ENCODE measurements at places on chromosomes 2 and 18. TPM values are rescaled to one million over a fixed set of nuclear protein-coding genes. Genes with fewer than 3 reads are reported as not detected.

Gene CCNT2
- total RNA-seq, result 40.2 TPM

Gene TCF23
- total RNA-seq, result 0.07 TPM

Gene DNAH7
- total RNA-seq, result 0.05 TPM

Gene CFAP65
- total RNA-seq, result not detected

GRCh38 chr18:41761333-41762018, 193.6 kb upstream of the PIK3C3 start:
- no peak for DNase-seq

Gene POTEJ
- total RNA-seq, result not detected

- DNase-seq, result no peak
These were observed 244.9 kb downstream of the HDAC4 start for GRCh38 chr2:239155806-239156480.

DNA sequence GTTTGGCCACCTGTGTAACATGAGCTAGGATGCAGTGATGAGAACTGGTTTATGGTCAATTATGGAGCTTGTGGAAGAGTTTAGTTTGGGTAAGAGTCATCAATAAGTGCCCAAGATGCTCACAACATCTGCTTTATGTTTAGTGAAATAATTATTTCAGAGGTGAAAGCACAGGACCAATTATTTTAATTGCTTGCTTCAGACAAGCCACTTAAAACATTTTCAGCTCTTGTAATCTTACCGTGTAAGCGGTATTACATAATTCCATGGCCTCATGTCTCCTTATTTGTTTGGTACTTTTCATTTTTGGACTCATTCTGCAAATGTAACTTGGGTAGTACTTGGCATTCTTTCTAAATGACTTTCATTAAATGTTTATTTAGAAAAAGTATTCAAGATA, 5.4 kb downstream of the B3GNT2 start:
- DNase-seq, result no peak

Gene PSMA8
- 0.73 TPM for total RNA-seq

Gene TRMT61B
- total RNA-seq, result 12.2 TPM

DNA sequence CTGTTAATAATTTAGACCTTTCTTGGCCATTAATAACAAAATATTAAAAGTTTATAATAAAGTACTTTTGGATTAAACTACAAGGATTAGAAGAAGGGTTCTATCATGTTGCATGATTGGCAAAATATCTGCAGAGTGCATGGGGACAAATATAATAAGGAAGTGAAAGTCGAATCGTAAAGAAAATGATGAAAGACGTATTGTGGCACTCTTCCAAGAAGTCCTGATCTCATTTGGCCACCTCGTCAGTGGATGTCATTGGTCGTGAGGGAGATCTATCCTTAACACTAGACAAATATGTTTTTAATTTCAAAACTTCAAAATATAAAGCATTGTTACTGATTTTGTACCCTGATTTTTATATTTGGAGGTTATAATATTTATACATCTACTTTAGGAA, 197.7 kb upstream of the STON1 start:
- DNase-seq, result no peak

GRCh38 chr2:230924092-230924469, 961 bp downstream of the GPR55 start:
- no peak for DNase-seq

Gene PDE1A
- not detected for total RNA-seq

Gene IL36RN
- not detected for total RNA-seq

Gene FSHR
- total RNA-seq, result not detected

Gene ELOA2
- total RNA-seq, result not detected

DNA sequence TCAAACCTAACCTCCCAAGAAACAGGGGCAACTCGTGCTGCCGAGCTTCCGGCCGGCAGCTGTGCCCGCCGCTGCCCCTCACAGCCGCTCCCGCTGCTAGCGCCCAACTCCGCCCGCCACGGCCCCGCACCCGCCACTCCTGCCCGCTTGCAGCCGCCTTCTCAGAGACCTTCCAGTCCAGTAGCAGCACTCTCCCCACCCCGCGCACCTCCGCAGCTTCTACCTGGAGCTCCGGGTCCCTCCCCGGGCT, 722 bp upstream of the C2orf15 start:
- DNase-seq, result no peak

Gene HOXD9
- not detected for total RNA-seq

- DNase-seq, result no peak
These were observed 81.1 kb upstream of the SLC39A10 start for GRCh38 chr2:195575879-195576401.

GRCh38 chr2:241734208-241734466, 293 bp upstream of the D2HGDH start:
- no peak for DNase-seq

DNA sequence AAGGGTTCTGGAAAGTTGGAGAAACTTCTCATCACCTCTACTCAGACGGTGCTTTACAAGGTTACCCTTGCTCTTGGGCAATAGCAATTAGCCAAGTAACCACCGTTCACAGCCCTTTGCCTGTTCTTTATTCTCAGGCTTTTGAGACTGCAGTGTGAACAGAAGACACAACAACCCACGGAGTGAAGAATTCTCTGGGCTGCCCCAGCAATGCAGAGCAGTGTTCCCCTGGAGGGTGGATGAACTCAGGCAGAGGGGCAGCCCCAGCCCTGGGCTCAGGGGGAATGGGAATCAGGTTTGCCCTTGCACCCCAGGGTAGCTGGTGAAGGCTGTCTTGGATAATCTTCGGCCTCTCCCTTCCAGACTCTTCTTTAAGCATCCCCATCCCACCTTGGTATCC, 69.1 kb downstream of the MCFD2 start:
- no peak for DNase-seq

DNA sequence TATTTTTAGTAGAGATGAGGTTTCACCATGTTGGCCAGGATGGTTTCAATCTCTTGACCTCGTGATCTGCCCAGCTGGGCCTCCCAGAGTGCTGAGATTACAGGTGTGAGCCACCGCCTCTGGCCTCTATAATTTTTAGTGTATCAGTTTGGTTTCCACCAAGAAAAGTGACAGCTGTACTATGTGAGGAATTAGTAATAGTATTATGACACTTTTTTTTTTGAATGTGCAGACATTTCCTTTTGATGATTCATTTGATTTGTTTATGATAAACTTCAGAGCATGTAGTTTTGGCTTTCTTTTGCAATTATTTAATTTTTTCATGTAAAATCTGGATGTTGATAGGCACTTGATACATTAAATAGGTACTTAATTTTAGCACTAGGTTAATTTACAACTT, 61.5 kb downstream of the PTPN4 start:
- DNase-seq, result no peak

Gene SLC35F5
- 28.1 TPM for total RNA-seq

GRCh38 chr2:206477296-206477695, 34.0 kb downstream of the ADAM23 start:
- DNase-seq, result no peak

- DNase-seq, result no peak
These were observed 337.1 kb upstream of the MMADHC start for GRCh38 chr2:149924549-149925213.

Gene MOB4
- total RNA-seq, result 16.0 TPM
